ENCODE measurements at places on chromosomes 7 and 10.

DNA sequence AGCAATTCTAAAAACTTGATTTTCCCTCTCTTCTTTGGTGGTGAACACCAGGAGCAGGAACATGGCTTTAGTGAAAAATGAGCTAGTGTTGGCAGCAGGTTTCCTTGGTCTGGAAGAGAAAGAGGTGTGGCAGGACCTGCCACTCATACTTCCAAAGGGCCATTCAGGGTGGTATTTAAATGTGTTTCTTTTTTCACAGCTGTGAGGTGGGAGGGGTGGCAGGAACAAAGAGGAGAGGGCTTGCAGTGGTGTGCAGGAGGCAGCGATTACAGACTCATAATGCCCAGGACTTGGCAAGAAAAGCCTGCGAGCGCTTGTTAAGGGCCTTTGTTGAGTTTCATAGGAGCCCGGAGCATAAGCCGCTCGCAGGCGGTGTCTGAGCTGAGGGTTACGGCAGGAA, 36.8 kb downstream of the WIPF3 start:
- DNase-seq: no peak

DNA sequence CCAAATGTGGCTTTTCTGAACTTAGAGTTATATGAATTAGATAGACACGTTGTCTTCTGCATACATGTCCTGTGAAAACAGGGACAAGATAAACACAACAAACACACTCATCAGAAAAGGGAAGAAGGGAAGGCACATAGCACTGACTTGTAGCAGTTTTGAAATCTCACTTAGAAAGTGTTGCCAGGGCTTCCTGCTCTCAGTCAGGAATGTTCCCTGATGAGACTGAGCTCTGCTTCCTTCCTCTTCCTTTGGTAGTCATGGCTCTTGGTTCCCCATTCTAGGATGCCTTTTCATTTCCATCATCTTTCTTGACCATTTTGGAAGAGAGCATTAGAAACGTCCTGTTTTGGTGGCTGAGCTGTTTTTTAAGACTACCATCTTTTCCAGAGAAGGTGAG, 233.8 kb upstream of the LYZL1 start:
- no peak for DNase-seq

- peak; percentile 30 for DNase-seq
These were observed 21.6 kb upstream of the NUP205 start for GRCh38 chr7:135536150-135536549.

- no peak for DNase-seq
These were observed 133.1 kb upstream of the AGK start for GRCh38 chr7:141418066-141418465.

GRCh38 chr10:86229376-86229775, 137.2 kb downstream of the GRID1 start:
- DNase-seq: no peak

- no peak for DNase-seq
These were observed 32.9 kb upstream of the FOXL3 start for GRCh38 chr7:256981-257646.

DNA sequence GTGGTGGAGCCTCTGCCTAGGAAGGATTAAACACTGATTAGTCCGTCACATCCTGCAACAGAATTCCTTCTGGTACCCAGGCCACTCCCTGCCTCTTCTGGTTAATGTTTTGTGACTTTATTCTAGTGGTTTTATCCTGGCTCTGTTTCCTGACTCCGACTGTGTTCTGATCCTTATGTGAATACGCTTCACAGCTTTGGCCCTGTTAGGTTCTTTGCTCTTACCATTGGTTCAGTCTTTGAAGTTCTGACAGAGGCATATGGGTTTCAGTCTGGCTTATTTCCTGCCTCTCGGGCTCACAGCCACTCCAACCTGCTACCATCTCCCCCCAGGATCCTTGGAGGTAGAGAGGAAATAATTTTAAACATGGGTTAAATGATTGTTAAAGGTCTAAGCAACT, 23.2 kb upstream of the FGL2 start:
- no peak for DNase-seq

GRCh38 chr10:71998840-71999194, 34.6 kb downstream of the CHST3 start:
- peak; percentile 68 for DNase-seq

DNA sequence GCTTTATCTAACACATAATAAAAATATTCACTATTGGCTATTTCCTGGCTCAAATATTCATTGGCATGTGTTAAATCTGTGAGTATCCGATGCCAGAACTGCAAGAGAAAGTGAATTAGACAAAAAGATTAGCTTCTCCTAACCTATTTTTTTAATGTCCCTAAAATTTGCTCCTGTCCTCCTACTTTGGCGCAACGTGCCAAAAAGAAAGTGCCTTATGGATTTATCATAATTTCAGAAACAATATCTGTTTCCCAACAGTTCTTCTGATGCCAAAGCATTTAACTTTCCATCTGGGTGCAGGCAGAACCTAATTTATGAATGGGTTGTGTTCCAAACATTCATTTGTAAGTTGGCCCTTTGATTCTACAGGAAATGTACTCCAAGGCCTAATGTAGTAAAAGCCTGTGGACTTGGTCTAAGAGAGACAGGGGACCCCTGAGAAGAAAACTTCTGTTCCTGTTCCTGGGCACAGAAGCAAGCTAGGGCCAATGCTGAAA, 15.4 kb downstream of the PIP4K2A start:
- no peak for DNase-seq

DNA sequence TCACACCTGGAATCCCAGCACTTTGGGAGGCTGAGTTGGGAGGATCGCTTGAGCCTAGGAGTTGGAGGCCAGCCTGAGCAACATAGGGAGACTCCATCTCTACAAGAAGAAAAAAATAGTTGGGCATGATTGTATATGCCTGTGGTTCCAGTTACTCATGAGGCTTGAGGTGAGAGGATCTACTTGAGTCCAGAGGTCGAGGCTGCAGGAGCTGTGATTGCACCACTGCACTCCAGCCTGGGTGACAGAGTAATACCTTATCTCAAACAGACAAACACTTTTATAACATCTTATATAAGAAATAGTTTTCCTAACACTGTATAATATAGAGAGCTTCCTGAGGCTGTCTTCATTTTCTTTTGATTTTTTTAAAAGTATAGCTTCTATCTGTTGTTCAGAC, 448.4 kb upstream of the COBL start:
- no peak for DNase-seq

DNA sequence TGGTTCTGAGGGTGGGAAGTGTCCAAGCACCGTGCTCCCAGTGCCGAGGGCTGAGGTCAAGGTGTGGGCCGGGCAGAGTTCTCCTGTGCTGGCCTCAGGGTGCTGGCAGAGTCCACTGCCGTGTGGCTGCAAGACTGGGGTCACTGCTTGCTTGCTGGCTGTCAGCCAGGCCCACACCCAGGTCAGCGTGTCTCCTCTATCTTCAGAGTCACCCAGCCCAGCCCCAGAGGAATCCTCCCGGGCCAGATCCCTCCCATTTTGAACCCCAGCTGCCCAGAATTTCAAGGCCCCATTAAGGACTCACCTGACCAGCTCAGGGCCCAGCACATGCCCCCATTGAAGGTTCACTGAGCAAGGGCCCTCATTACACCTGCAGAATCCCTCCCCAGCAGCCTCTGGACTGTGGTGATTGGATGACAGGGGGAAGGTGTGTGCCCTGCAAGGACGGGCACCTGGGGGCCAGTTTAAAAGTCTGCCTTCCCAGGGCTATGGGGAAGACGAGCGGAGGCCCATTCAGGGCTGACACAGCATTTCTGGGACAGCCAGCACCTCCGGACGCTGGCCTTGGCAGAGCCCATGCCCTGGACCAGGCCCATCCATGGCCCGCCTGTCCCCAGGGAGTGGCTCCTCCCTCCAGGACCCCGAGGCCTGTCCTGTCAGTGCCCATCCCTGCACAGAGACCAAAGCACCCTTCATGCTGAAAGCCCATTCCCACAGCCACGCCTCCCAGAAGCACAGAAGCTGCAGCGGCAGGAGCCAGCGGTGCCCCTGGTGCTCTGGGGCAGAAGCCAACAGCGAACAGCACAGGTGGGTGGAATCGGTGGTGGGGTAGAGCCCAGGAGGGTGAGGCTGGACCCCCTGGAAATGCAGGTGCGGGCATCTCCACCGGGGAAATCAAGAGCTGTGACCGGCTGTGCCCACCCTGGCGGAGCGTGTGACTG, 45.1 kb upstream of the PPP2R2D start:
- no peak for DNase-seq

- DNase-seq: peak; percentile 75
These were observed 3.2 kb upstream of the NCOA4 start for GRCh38 chr10:46033602-46034011.

- DNase-seq: no peak
These were observed 10.9 kb upstream of the SP8 start for GRCh38 chr7:20797462-20798080.

DNA sequence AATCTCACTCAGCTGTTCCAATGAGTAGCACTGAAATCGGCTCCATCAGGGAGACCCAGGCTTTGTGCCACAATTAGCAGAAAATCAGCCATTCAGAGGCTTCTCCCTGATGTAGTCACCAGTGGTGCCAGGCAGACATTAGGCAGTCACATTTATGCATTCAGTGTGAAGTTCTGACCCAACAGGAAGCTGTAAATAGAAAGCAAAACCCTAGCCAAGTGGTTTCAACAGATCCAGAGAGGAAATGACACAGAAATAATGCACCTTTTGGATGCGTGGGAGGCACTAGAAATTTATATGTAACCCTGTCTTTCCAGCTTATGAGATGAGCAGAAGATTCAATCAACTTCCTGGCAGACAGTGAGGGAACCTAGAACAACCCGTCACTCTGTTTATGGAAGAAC, 186.4 kb downstream of the PDE1C start:
- DNase-seq: peak; percentile 25

GRCh38 chr7:4958477-4959301, at the start of gene MMD2:
MMD2 (minus strand) TSS chr7:4959187; CDS start chr7:4959017, 170 bp downstream.
- no peak for DNase-seq

GRCh38 chr10:63300801-63301200, 165.0 kb downstream of the JMJD1C start:
- no peak for DNase-seq

DNA sequence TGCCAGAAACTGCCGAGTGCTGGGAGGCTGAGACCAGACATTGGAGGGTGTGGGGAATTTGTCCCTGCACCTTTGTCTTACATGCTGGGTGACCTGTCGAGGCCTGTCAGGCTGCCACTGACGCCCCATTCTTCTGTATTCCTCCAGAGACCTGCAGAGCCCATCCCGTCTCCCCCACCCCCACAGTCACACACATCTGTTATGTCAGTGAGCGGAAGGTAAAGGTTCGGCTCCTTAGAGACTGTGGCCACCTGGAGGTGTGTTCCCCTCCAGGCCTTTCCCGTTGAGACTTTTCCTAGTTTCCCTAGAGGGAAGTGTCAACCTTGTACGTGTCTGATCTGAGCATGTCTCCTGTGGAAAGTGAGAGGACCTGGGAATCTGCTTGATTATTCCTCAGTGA, 84.5 kb downstream of the ATXN7L1 start:
- DNase-seq: no peak

GRCh38 chr7:41711283-41712064, 8.6 kb upstream of the INHBA start:
- DNase-seq: no peak
